HT1080 (cell line): ENCODE measurements at places on chromosomes 7 and 10.
A peak's percentile ranks its signal among the peaks of the same experiment; 100 is the strongest.

DNA sequence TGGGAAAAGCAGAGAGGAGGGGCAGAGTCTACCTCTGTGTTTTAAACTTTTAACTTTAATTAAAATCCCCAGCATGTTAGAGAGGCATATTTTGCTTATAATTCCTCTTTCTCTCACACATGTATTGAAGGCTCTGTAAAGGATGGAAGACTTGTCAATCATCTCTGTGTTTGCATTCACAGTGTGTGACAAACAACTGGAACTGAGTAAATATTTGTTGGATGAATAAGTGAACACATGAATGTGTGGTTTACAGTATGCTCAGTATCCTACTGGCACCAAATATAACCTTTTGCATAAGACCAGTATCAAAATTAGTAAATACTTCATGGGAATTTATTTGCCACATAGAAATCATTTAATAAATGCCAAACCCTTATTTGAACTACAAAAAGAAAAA lies 829.0 kb downstream of the GRID1 start:
- no peak for DNase-seq

DNA sequence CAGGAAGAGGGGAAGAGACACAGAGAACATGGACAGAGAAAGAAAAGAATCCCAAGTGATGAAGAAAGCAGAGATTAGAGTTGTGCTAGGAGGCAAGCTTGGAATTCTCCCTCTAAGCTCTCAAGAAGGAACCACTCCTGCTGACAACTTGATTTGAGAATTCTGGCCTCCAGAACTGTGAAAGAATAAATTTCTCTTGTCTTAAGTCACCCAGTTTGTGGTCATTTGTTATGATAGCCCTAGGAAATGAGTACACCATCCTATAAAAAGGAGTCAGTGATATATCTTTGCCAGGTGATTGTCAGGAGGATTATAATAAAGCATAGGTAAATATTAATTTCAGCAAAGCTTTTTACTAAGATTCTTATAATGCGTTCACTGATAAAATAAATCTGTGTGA lies 82.7 kb upstream of the TFEC start:
- DNase-seq, result peak; percentile 34

DNA sequence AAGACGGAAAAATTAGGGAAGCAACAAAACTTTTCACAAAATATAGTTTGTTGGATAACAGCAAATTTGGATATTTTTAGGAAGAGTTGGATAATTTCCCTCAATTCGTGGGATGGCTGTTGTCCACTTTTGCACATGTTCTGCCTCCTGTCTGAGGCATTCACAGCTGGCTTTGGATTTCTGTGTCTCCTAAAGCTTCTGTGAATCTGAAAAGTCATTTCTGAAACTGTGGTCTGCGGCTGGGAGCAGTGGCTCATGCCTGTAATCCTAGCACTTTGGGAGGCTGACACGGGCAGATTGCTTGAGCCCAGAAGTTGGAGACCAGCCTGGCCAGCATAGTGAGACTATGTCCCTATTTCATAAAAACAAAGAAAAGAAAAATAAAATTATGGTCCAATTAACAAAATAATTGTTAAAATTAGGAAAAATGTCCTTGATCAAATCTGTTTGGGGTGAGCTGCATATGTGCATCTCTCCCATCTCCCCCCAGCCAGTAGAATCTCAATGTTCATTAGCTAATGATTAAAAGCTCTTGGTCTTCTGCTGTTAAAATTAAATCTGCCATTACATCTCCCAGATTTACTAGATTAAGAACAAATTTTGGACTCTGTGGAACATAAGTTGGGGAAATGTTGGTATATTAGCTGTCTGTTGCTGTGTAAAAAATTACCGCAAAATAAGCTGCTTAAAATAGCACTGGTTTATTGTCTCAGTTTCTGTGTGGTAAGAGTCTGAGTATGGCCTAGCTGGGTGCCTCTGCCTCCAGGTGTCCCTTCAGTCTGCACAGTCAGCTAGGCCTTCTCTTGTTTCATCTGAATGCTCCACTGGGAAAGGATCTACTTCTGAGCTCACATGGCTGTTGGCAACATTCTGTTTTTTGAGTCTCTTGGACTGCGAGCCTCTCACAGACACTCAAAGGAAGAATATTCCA lies 332.0 kb upstream of the FZD1 start:
- no peak for DNase-seq

GRCh38 chr7:39504963-39505362 lies 61.2 kb upstream of the YAE1 start:
- DNase-seq, result peak; percentile 67

GRCh38 chr7:84281518-84281917 lies 86.9 kb upstream of the SEMA3A start:
- DNase-seq, result no peak

DNA sequence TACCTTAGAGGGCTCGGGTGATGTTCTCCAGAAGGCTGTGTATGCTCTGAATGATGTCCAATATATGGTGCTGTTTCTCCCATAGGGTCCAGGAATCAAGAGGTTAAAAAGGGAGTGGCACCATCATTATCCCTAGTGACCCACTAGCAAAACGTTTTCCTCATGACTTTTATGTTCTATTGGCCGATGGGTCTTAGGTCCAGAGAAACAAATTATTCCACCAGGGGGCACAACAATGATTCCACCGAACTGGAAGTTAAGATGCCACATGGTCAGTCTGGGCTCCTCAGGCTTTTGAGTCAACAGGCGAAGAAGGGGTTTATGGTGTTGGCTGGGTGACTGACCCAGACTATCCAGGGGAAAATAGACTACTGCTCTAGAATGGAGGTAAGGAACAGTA lies 256.1 kb downstream of the COBL start:
- no peak for DNase-seq

- DNase-seq, result no peak
Measured at GRCh38 chr7:125218076-125218475, 288.5 kb upstream of the POT1 start.

- no peak for DNase-seq
Measured at GRCh38 chr10:131706952-131707351, 193.9 kb upstream of the PPP2R2D start.

GRCh38 chr10:59517996-59518395 lies 155.6 kb upstream of the FAM13C start:
- no peak for DNase-seq
